Caco-2 (cell line): ENCODE measurements at places on chromosomes 2 and 18. TPM values are rescaled to one million over a fixed set of nuclear protein-coding genes. Genes with fewer than 3 reads are reported as not detected.

- no peak overlapping the region for H3K4me3 ChIP-seq
- no peaks in the 10 kb centered on the region for H3K36me3 ChIP-seq
- no peak for DNase-seq
- H3K27me3 ChIP-seq = no peaks in the 10 kb centered on the region
Measured at GRCh38 chr18:9849407-9850283, 36.1 kb upstream of the TXNDC2 start.

- no peak overlapping the region for H3K27ac ChIP-seq
- no peaks in the 10 kb centered on the region for H3K27me3 ChIP-seq
- H3K36me3 ChIP-seq = no peaks in the 10 kb centered on the region
- no peak overlapping the region for H3K4me3 ChIP-seq
Measured at GRCh38 chr2:178395295-178395694, 55.7 kb downstream of the PRKRA start.

DNA sequence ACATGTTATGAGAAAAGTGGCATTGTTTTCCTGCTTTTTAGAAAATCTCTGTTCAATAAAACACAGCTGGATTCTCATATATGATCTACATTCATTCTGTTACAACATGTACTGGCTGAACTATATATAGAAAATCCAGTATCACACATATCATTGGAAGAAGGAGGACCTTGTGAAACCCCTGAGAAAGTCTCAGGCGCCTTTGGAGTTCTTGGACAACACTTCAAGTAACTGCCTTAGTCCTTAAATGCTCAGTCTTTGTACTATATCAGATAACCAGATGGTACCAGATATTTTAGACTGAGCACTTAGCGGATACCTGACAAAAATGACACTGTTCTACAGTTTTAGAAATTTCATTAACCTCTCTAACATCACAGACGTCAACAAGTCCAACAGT lies 72.2 kb downstream of the ACVR1 start:
- H3K4me1 ChIP-seq = no peaks in the 10 kb centered on the region
- H3K27me3 ChIP-seq = no peaks in the 10 kb centered on the region
- no peak for DNase-seq
- no peak overlapping the region for H3K27ac ChIP-seq

DNA sequence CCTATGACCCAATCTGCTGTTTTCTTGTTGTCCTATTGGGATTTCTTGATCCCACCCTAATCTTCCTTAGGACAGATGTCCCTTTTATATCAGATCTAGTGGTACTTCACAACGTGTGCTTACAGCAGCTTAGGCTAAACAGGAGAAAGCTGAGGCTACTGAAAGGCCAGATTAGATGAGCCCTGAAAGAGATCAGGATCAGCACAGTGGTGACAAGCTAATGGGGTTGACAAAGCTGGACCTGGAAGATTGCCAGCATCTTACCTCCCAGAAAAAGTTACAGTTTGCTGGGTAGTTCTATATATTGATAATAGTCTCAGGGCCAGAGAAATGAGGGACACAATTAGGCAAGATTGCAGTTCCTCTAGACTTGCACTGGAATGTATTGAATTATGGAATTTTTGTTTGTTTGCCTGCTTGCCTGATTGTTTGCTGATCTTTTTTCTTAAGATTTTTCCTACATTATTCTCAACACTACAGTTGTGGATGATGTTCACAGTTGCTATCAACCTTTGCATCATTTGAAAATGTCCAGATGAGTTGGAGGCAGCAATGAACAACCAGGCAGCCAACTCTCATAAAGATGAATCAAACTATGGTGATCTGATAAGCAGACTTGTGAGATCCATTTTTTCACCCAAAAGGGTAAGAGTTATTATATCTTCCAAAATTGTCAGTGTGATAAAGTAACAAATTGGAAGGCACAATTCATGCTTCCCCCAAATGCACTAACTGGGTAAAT lies 49.1 kb upstream of the PIK3C3 start:
- no peak overlapping the region for H3K27ac ChIP-seq
- H3K4me3 ChIP-seq = no peak overlapping the region
- no peaks in the 10 kb centered on the region for H3K27me3 ChIP-seq
- no peaks in the 10 kb centered on the region for H3K36me3 ChIP-seq
- H3K4me1 ChIP-seq = no peaks in the 10 kb centered on the region
- no peak for DNase-seq

DNA sequence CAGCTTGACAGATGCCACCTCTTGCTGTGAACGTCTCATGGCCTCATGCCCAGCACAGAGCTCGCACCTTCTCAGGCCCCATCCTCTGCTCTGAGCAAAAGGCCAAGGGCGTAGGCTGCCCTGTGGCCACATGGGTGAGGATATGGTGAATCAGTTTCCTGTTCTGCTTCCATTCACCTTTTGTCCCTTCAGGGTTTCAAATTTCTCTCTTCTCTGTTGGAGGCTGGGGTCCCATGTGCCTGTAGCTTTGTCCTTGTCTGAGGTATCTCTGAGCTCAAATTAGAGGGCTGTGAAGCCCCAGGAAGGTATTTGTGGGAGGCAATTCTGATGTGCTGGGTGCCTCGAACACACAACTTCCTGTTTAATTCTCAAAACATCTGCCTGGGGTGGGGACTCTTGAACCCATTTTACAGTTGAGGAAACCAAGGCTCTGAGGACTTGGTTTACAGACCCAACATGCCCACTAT lies 29.0 kb downstream of the ZAP70 start:
- no peak overlapping the region for H3K27ac ChIP-seq
- no peaks in the 10 kb centered on the region for H3K27me3 ChIP-seq
- H3K36me3 ChIP-seq = no peaks in the 10 kb centered on the region

- H3K27me3 ChIP-seq = no peaks in the 10 kb centered on the region
- no peaks in the 10 kb centered on the region for H3K4me1 ChIP-seq
- H3K4me3 ChIP-seq = no peak overlapping the region
- no peak for DNase-seq
- H3K36me3 ChIP-seq = no peaks in the 10 kb centered on the region
Measured at GRCh38 chr18:64116571-64117175, 32.2 kb downstream of the LINC00305 start.

DNA sequence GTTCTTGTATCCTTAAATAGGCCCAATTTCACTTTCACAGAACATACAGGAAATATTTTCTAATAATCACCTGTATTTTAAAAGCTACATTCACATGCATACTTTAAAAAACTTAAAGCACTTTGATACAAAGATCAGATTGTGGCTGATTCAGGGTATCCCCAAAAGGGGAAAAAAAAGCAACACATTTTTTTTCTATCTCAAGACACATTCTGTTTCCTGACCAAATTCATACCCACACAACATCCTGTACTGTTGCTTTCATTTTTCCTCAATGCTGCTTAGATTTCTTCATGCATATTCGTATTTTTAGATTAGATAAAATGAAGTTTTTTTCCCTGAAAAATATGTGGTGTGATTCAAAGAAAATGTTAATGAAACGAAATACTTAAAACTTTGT lies 122.5 kb downstream of the TMEFF2 start:
- no peak for DNase-seq
- no peaks in the 10 kb centered on the region for H3K27me3 ChIP-seq
- no peaks in the 10 kb centered on the region for H3K4me1 ChIP-seq
- no peak overlapping the region for H3K4me3 ChIP-seq
- no peaks in the 10 kb centered on the region for H3K36me3 ChIP-seq

DNA sequence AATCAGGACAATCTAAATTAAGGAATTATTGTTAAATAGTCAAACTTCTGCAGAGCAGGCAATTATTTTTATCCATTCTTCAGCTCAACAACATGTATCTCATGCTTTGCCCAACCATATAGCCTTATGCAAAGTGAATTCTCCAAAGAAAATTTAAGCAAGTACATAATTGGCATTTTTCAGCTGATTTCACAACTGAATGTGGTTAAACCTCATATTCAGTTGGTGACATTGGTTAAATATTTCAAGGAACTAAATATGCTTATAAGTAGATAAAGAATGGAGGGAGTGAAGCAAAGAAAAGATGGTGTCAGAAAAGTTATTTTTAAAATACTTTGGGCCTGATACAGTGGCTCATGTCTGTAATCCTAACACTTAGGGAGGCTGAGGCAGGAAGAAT lies 816.2 kb downstream of the NRXN1 start:
- no peaks in the 10 kb centered on the region for H3K27me3 ChIP-seq
- H3K4me1 ChIP-seq = no peaks in the 10 kb centered on the region

DNA sequence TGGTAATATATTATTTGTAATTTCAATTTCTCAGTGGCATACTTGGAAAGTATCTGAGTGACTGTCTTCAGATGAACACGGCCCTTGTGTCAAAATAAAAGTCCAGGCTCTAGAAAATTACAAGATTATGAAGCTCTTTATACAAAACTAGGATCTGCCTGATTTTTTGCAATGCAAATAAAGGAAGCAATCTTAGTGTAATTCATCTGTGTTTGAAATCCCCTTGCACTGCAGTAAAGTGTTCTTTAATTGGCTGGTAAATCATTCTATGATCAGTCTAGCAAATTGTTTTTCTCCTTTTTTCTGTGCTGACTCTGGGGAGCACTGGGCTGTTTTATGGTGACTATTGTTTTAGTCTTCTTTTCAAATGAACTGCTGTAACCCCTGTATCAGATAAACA lies 1039.0 kb downstream of the SOCS6 start:
- no peaks in the 10 kb centered on the region for H3K27me3 ChIP-seq
- H3K4me3 ChIP-seq = no peak overlapping the region
- no peak overlapping the region for H3K27ac ChIP-seq
- no peaks in the 10 kb centered on the region for H3K4me1 ChIP-seq
- no peaks in the 10 kb centered on the region for H3K36me3 ChIP-seq

GRCh38 chr2:231341100-231341499 lies 54.4 kb upstream of the B3GNT7 start:
- DNase-seq = no peak
- H3K27me3 ChIP-seq = no peaks in the 10 kb centered on the region
- H3K27ac ChIP-seq = no peak overlapping the region

- peaks cover 3% of the 10 kb centered on the region; the same call in 1 of the 2 replicates for H3K36me3 ChIP-seq
- DNase-seq = no peak
- no peak overlapping the region for H3K27ac ChIP-seq
- no peaks in the 10 kb centered on the region for H3K4me1 ChIP-seq
- no peaks in the 10 kb centered on the region for H3K27me3 ChIP-seq
Measured at GRCh38 chr2:189802396-189802912, 18.2 kb downstream of the PMS1 start.

GRCh38 chr2:101706819-101707177 lies 9.3 kb downstream of the MAP4K4 start:
- no peaks in the 10 kb centered on the region; the same call in 1 of the 2 replicates for H3K36me3 ChIP-seq
- DNase-seq = no peak
- peak overlapping the region; percentile 59 for H3K27ac ChIP-seq

- H3K4me3 ChIP-seq = no peak overlapping the region
- DNase-seq = no peak
- H3K27me3 ChIP-seq = no peaks in the 10 kb centered on the region
- no peaks in the 10 kb centered on the region for H3K4me1 ChIP-seq
- no peaks in the 10 kb centered on the region for H3K36me3 ChIP-seq
Measured at GRCh38 chr18:4360221-4360715, 94.8 kb downstream of the DLGAP1 start.

- no peaks in the 10 kb centered on the region for H3K27me3 ChIP-seq
- H3K4me1 ChIP-seq = no peaks in the 10 kb centered on the region; the same call in 1 of the 2 replicates
- H3K27ac ChIP-seq = no peak overlapping the region
- no peak for DNase-seq
- no peak overlapping the region for H3K4me3 ChIP-seq
- H3K36me3 ChIP-seq = no peaks in the 10 kb centered on the region
Measured at GRCh38 chr2:180374502-180375281, 367.6 kb upstream of the CWC22 start.

GRCh38 chr2:126831234-126832005 lies 67.3 kb upstream of the TEX51 start:
- no peak overlapping the region for H3K27ac ChIP-seq
- no peaks in the 10 kb centered on the region for H3K4me1 ChIP-seq
- no peak overlapping the region for H3K4me3 ChIP-seq
- DNase-seq = no peak

Gene CNTNAP5
- total RNA-seq = 0.07 and 0.14 TPM in 2 replicates

Gene CCL20
- 2.8 and 3.5 TPM in 2 replicates for total RNA-seq

Gene REG1B
- total RNA-seq = not detected in 2 replicates

Gene IL36B
- not detected in 2 replicates for total RNA-seq

Gene PMS1
- 38.1 and 40.2 TPM in 2 replicates for total RNA-seq

Gene KCNG3
- total RNA-seq = 1.0 and 1.1 TPM in 2 replicates

Gene SFTPB
- total RNA-seq = not detected in 2 replicates
